ENCODE measurements at places on chromosomes 11 and 22. TPM values are rescaled to one million over a fixed set of nuclear protein-coding genes. Genes with fewer than 3 reads are reported as not detected.

The PHLDA2 gene
- polyA plus RNA-seq, result 0.24 TPM

The OOSP2 gene
- not detected for polyA plus RNA-seq

The DGCR6 gene
- 80.0 TPM for polyA plus RNA-seq

DNA sequence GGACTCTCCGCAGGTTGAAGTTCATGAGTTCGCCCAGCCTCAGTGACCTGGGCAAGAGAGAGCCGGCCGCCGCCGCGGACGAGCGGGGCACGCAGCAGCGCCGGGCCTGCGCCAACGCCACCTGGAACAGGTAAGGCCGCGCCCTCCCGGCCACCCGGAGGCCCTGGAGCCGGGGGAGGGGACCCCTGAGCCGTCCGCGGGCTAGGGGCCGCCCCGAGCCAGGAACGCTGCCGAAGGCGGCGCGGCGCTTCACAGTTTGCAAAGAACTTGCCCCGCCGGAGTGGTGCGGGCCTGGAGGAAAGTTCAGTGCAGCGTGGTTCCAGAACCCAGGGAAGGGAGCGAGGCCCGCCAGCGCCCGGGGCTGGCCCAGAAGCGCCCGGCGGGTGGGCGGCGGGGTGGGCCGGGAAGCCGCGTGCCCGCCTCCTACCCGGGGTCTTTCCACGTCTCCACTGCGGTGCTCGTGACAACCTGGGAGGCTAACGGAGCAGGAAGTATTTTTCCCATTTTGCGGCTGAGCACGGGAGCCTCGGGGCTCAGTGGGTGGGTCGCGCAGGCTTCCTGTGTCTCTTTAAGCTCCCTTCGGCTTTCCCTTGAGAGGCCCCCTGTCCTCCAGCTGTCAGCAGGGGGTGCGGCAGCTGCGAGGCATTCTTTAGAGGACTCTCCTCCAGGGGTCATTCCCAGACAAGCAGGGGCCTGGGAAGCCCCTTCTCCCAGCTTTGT is 635 bp downstream of the PRR5 start:
- no peak for DNase-seq

DNA sequence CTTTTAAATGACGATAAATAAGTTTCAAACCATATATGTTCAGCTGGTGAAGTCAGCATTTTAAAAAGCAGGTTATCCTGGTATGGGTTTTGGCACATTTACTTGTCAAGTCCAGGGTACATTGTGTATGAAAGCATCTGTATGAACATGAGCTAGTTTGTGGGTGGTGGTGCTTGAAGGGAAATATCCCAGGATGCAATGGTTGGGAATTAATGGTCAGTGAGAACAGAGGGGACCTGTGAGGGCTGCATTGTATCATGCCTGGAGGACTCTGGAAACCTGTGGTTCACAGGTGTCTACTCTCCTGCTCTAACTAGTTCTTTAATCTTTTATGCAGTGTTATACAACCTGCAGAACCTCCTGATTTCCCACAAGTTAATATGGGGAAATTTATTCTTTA is 5.8 kb downstream of the DEPDC7 start:
- no peak for DNase-seq

- no peak for DNase-seq
These were observed 17.3 kb downstream of the RPUSD4 start for GRCh38 chr11:126194121-126194543.
